Lung (tissue), 17 donors: ENCODE measurements at places on chromosomes 11 and 22. TPM values are rescaled to one million over a fixed set of nuclear protein-coding genes. Genes with fewer than 3 reads are reported as not detected.

OR5B2 gene
- total RNA-seq: not detected

- no peak for DNase-seq
- H3K4me1 ChIP-seq: peaks cover 3% of the 10 kb centered on the region
- no peak overlapping the region for H3K4me3 ChIP-seq
- no peaks in the 10 kb centered on the region for H3K36me3 ChIP-seq
- no peak overlapping the region for H3K27ac ChIP-seq
- H3K27me3 ChIP-seq: no peaks in the 10 kb centered on the region
These were observed 511.8 kb downstream of the METTL15 start for GRCh38 chr11:28619846-28620540.

- peaks cover 17% of the 10 kb centered on the region for H3K4me1 ChIP-seq
- H3K36me3 ChIP-seq: peaks cover 4% of the 10 kb centered on the region
- peak overlapping the region; percentile 81 for H3K4me3 ChIP-seq
- DNase-seq: peak; percentile 51
- no peaks in the 10 kb centered on the region for H3K27me3 ChIP-seq
These were observed 782 bp downstream of the TMEM109 start for GRCh38 chr11:60914633-60915247.

GRCh38 chr11:87421422-87421821 is 383.7 kb downstream of the TMEM135 start:
- no peaks in the 10 kb centered on the region for H3K36me3 ChIP-seq
- H3K4me3 ChIP-seq: no peak overlapping the region
- no peaks in the 10 kb centered on the region for H3K27me3 ChIP-seq
